Cortex of kidney (tissue), 1 donor: ENCODE measurements at places on chromosomes 11 and 22.

DNA sequence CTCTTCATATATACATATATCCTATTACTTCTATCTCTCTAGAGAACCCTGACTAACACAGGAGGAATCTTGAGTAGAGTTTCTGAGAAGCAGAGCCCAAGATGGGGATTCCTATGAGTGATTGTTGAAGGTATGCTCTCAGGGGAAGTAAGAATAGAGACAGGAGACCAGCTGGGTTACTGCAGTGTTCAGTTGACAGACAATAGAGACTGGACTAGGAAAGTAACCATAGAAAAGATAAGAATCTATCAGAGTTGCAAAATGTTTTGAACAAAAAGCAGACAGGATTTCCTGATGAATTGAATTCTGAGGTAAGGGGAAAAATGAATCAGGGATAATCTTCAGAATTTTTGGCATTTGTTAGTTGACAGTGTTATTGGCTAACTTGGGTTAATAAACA lies 54.4 kb downstream of the SLC17A6 start:
- DNase-seq: no peak

DNA sequence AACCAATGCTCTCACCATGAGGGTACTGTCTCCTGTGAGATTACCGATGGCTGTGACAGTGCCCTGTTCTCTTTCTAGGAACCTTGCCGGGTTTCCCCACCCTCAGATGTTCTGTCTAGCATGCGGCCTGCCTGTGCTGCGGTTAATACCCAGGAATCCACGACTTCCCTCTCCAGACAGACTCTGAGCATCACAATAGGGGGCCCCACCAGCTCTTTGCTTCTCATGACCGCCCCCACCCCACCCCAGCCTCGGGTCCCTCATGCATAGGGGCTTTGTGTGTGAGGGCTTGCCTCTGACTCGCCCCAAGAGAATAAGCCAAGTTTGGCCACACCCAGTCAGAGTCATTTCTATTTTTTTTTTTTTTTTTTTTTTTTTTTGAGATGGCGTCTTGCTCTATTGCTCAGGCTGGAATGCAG lies 10.3 kb downstream of the PARVG start:
- DNase-seq: no peak

DNA sequence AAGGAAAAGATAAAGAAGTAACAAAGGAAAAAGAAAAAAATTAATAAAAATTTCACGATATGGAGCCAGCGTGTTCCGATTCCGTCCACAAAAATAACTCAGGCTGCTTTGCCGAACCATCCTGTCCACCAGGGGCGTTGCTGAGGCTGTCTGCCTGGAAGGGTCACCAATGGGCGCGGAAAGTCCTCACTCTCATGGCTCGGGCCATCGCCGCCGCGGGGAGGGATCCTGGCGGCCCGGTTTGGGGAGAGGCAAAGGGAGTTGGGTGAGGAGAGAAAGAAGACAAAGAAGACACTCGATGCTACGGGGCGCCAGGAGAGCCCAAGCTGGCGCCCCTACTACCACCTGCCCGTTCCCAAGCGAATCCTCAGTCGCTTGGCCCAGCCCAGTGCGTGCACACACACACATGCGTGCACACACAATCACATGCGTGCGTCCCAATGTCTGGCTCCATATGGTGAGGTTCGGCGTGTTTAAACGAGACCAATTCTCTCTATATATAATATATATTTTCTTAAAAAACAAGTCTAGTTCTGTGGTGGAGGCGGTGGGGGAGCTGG lies 5.6 kb upstream of the PYGM start:
- DNase-seq: no peak

GRCh38 chr11:8544807-8545206 lies 49.2 kb downstream of the STK33 start:
- no peak for DNase-seq

DNA sequence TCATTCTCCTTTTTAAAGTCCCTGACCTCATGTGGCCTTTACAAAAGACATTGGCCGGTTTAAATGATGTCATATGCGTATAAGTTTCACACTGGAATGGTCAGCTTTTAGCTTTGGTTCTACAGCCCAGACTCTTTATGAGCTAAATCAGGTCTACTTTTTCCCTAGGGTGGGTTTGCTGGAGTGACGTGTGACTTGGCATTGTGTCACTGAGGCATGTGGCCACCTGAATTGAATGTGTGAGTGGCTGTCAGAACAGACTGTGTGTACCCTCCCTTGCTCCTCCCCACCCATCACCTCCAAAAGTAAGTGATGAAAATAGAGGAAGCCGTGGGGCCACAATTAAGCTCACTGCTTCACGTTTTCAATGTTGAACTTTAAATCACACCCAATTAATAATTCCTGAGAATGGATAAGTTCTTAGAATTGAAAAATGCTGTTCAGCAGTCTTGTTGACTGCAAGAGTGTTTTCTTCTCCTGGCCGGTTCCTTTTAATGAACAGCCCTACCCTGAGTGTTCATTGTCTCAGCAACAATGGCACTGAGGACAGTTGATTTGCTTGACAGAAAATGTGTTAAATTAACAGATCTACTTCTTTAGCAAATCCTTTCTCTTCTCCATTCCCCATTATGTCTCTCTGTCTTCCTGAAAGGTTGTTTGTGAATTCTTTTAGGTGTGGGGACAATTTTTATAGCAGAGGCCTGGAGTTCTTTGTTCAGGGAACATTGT lies 11.3 kb downstream of the CECR2 start:
- DNase-seq: no peak

DNA sequence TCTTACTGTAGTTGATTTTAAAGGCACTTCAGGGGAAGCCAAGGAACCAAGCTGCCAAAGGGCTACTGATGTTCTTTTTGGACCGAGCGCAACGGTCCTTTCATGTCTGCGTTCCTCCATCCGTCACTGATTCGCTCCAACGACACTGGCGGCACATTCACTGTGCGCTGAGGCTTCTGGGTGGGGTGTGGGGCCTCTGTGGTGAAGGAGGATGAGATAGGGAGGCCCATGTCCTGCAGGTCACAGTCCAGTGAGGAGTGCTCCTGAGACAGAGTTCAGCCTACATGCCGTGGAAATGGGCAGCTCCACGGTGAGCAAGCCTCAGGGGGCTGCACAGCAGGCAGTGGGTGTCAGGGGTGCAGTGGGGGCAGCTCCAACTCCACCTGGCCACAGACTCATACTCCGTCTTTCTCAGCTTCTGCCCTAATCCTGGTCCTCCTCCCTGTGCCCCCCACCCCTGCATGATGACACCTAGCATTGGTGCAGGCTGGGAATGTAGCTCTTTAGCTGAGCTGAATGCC lies 87.8 kb upstream of the SHANK2 start:
- DNase-seq: no peak

DNA sequence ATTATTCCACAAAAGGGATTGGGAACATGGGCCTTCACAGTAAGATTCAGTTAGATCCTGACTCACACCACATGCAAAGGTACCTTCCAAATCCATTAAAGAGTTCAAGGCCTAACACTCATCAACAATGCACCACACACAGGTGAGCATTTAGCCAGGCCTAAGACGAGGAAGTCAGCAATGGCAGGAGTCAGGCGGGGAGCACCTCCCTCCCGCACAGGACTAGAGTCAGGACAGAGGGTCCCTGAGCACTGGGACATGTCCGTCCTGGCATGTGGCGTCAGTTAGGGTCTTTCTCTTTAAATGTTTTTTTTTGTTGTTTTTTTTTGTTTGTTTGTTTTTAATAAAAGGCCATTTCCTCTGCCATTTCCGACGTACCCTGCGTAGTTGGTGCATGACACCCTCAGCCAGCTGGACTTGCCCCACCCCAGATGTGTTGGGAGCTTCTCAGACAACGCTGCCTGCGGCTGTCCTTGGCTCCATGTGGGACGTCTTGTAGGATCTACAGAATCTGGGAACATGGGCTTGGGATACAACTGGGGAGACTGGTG lies 1458.6 kb downstream of the BRD1 start:
- DNase-seq: no peak

DNA sequence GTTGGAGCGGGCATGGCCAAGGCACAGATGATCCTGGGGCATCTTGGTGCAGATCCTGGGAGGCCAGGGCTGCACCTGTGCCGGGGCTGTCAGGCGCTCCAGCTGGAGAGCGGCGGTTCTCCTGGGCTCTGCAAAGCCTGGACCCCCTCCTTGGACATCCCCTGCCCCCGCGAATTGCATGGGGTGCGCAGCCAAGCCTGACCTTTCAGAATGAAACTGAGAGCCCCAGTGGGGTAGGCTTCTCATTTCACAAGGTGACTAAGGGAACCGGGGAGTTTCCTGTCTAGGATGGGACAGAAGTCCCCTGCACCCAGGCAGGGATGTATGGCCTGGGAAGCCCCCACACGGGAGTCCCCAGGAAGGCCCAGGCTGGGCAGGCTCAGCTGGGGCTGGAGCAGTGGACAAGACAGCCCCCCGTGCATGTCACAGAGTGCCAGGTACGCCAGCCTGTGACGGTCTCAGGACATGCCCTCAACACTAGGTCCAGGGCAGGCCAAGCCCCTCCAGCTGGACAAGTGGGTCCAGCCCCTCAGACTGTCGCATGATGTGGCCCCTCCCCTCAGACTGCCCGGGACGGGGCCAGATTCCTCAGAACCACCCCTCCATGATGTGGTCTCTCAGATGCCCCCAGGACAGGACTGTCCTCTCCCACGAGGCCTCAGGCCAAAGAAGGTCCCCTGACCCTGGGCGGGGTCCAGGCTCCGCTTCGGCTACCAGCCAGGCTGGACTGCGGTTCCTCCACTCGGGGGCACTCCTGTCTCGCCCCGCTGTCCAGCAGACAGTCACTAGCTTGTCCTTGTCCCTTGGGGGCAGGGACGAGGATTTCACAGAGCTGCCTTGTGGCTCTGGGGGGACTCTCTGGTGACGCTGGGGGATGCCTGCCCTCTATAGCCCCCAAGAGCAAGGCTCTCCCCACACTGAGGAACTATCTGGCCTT lies 2.3 kb downstream of the LSP1 start:
- no peak for DNase-seq
